ENCODE measurements at places on chromosomes 7 and 10.

DNA sequence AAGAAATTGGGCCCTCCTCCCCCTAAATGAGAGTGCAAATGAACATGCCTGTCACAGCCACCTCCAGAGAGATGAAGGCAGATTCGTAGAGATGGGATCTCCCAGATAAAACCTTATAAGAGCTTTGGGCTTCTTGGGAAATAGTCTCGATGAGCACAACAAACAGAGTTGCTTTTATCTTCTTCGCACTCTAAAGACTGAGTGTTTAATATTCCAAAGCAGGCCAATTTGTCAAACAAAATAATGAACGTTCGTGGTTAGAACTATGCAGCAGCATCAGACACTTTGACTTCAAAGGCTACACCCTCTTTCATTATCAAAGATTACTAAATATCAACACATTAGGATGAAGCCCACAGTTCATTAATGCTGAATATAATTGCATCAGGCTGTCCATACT lies 256.2 kb downstream of the SKIDA1 start:
- DNase-seq: no peak

GRCh38 chr7:140078392-140078791 lies 15.6 kb upstream of the PARP12 start:
- no peak for DNase-seq

- no peak for DNase-seq
These were observed 76.0 kb upstream of the DNAAF5 start for GRCh38 chr7:650339-651031.

GRCh38 chr7:47473499-47474210 lies 108.3 kb downstream of the TNS3 start:
- no peak for DNase-seq

DNA sequence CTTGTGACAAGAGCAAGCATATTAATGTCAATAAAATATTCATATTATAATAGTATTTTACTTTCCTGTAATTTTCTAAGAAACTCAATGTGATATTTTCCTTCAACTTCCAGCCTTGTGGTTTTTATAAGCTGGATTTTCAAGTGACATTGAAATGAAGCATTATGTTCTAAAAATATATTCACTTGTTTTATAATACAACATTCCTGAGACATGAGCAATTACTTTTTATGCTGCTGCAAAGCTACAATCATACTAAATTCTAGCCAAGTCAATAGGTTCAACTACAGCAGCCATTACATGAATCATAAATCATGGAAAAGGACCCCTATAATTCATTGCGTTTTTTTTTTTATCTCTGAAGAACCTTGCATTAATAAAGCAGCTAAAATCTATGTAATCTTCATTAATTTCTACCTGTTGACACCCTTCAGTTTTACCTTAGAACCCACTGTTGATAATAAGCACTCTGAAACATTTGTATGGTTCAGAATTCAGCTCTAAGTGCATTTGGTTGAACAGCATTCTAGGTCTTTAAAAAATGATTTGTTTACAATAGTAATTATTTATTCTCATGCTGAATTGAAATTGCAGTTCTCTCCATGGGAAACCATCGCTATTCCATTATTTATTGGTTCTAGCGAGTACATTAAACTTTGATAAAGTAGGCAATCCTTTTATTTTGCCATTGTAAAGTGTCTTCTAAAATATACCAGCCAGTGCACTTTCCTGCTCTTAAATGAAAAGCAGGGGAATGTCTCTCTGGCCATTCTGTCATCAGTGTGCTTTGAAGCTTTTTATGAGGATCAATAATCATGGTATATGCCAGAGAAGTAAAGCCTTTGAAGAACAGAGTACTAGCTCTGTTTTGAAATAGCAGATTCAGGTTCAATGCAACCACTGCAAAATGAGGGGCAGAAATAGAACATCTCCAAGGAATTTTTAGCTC lies 132.6 kb downstream of the GNAT3 start:
- DNase-seq: no peak

DNA sequence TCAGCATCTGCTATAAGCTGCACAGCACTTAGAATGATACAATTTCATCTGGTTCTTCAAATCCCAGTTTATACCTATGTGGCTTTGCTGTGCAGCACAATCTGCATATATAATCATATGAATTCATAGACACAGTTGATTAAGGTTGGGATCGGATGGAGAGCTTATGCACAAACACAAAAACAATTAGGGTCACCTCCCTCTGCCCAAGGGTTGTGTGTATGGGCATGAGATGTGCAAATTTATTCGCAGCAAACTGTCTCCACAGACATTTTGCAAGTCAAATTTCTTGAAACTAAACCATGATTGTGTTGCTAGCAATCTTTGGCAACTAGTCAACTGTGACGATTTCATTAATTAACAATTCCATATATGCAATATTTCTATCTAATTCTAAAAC lies 955.7 kb downstream of the SORCS3 start:
- DNase-seq: no peak

DNA sequence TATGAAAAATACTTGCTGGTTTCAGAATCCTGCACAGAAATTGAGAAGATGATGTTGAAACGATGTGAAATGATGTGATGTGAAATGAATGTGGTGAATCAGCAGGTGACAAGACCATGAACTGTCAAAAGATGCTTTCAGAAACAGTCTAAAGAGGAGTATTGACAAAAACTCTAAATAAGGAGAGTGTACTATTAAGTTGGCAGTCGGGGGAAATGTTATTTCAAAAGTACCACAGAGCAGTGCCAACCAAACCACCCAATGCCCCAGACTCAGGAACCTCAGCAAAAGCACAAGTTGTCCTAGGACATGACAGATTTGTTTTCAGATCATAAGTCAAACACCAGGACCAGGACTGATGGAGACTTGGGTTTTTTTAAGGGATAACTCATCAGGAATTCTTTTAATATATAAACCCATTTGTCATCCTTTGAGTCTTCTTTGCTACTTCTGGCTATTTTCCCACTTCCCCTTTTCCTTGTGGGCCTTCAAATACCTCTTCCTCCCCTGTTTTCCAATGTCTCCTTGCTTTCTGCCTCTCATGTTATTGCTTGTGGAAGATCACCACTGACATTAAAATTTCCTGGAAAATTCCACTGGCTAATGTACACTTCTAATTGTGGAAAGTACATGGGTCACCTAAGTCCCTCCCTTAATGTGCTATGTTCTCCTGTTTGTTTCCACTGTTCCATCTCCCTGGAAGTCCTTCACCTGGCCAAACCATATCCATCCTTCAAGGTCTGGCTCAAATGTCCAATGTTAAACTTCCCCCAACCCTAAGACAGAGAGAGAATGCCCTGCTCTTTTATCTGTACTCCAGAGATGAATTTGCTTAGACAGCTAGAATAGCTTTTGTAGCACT lies 10.2 kb upstream of the PPP1R3C start:
- DNase-seq: no peak

DNA sequence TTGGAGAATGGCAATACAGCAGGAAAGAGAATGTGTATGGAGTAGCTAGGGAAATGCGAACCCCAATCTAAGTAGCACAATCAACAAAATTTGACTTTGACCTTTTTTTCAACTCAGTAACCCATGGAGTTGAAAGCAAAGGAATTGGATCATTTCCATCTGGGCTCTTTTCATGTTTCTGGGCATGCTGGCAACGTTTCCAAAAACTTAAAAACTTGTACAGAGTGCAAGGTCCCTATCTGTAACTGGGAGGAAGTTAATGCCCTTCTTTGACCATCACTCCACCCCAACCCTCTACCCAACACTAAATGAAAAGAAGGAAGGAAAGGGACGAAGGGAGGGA lies 1.3 kb upstream of the HIBADH start:
- DNase-seq: no peak

- DNase-seq: no peak
These were observed 97.8 kb upstream of the PPIF start for GRCh38 chr10:79249186-79250121.

DNA sequence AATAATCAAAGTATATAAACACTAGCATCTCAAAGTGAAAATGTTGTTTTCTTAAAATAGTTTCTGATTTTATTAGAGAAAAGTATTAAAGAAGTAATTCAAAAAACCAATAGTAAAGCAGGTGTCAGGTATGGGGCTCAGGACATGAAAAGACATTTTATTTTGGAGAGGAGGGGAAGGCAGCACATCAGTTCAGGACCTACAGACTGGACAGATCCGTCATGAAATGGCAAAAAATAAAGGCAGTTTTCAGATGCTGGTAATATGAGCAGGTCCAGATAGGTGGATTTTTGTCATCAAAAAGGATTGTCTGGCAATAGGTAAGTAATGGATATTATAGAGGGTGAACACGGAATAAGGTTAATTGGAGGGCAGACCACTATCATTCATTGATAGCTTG lies 49.0 kb downstream of the GRM3 start:
- DNase-seq: no peak

DNA sequence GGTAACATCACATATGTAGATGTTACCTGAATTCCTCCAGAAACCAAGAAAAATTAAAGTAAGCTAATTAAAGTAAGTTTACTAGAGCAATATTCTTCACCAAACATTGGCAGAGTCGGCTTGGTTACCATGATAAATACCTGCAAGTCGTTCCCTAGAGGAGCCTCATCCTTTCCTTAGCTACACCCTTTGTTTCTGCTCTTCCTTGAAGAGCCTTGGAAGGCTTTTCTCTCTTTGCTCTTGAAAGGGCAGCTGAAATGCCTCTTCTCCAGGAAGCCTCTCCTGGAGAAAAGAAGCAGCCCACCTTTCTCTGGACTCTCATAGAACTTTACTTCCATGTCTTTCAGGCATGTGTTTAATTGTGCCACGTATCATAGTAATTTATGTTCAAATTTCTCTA lies 34.9 kb upstream of the CALD1 start:
- DNase-seq: no peak

- DNase-seq: no peak
These were observed 8.2 kb upstream of the OPTN start for GRCh38 chr10:13091801-13092200.
